CD4-positive, alpha-beta T cell treated with Interleukin-12 subunit alpha and Interleukin-12 subunit beta, for 1 hour (primary cell): ENCODE measurements at places on chromosomes 2 and 18.

- DNase-seq, result no peak
Measured at GRCh38 chr18:23852236-23853045, 162.1 kb upstream of the TTC39C start.

DNA sequence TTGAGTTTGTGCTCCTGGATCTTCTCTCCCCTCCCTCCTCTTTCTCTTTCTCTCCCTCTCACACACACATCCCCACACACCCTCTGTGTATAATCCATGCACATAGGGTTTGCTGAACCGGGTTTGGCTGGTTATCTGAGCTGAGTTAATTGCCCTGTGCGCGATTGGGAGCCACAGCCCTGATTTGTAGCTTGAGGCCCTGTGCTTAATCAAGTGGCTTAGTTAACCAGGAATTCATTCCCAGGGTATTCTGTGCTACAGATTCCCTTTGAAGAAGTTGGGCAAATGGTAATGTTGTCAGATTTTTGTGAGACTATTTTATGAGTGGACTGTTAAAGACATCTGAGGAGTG, 6.2 kb downstream of the PARD3B start:
- DNase-seq, result no peak

DNA sequence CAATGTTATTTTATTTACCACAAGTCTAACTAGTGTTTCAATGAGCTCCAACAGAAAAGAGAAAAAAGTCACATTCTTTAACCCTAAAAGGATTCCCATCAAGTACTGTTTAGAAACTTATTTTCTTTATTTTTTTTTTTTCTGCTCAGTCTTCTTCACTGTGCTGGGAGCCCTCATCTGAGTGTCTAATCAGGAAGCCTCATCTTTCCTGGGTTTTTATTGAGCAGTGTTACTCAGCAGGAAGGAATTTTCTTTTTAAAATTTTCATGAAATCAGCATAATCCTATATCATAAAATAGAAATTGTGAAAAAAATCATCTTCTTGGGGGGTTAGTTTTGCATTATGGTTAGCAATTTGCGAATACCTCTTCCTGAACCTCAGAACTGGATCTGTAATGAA, 453.8 kb downstream of the CDH2 start:
- no peak for DNase-seq

DNA sequence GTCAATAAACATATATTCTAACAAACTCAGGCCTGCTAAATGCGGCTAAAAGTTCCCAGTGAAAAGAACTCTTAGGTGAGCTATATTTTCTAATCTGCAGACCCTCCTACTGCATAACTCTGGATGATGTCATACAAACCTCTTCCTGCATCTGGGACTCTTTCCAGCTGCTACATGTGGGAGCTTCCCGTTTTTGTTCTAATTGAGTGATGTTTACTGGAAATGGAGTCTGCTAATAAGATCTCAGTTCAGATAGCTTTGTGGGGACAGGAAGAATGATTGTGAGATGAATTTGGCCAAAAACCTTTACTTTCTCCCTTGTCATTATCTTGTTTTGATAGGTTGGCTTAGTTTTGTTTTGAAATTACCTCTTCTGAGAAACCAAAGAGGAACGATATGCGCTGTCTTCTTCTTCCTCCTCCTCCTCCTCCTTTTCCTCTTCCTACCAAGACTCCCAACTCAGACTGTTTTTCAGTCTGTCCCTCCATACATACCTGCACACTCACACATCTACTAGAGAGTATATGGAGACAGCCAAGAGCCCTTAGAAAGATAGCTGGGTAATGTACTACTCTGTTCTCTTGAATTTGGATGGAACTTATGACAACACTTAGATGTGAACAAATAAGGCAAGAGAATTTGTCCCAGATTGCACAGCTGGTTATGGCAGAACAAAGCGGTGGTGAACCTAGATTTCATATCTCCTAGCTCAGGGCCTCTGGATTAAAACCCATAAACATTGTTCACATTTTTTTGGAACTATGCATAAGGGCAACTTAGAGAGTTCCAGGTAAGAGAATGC, 39.8 kb upstream of the AAK1 start:
- no peak for DNase-seq

DNA sequence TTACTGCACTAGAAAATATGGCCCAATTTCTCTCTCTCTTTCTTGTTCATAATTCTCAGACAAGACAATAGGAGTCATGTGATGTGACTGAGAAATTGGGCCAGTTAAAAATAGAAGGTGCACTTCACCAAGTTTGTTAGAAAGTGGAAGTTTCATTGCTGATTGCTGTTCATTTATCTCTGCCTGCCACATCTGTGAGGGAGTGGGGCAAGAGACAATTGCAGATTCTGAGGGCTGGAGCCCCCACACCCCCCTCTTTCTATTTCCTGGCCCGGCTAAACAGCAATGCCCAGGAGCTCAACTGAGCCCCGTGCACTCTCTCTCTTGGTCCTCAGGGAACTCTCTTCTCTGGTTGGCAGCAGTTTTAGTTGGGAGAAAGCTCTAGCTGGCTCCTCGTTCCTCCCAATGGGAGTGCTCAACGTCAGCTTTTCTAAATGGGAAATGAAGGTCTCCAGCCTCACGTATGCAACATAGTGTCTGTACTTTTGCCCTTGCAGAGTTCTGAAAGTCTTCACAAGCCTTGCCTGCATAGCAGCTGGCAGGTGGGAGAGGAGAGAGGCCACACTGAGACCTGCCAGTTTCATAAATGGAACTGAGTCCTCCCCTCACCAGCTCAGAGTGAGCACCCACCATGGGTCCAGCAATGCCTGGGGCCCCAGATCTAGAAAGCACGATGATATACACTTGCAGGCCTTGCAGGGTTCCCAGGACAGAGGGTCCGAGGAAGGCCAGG, 115.7 kb downstream of the MYCN start:
- no peak for DNase-seq

DNA sequence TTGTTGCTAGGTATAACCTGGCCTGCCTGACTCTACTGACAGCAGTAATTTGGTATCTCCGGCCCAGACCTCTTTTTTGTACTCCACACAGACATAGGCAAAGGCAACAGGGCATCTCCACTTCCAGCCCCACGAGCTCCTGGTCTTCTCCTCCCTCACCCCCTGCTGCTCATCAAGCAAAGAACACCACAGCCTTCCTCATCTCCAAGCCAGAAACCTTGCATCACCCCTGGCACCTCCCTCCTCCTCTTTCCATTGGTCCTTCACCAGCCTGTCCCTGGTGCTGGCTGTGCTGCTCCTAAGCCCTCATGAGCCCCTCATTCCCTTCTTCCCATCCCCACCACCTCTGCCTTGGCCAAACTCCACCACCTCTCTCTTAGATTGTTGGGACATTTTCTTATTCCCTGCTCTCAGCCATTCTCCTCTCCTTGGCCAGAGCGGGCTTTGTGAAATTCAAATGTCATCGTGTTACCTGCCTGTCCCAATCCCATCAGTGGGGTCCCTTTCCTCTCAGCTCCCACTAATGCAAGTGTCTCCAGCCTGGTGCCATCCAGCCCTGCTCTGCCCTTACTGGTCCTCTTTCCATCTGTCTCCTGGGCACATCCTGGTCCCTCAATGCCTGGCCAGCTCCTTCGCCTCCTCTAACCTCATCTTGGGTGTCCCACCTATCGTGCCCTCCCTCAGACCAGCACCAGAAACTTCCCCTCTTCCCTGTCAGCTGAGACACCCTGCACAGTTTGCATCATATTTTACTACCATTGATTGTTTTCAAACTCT, 77.4 kb downstream of the INHBB start:
- DNase-seq, result no peak

DNA sequence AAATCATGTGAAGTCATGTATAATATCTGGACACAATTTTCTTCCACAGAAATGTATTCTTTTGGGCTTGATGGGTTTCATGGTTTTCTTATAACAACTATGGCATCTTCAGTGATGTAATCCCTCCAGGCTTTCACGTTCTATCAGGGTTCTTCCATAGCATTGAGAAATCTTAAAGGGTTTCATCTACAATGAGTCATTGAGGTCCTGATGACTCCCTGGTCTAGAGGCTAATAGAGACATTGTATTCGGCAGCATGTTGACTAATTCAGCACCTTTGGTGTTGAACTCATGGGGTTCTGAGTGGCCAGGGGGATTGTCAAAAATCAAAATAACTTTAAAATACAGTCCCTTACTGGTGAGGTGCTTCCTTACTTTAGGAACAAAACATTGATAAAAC, 614.0 kb upstream of the CRIM1 start:
- DNase-seq, result no peak

GRCh38 chr18:58452454-58453166, 176.3 kb downstream of the ALPK2 start:
- DNase-seq, result no peak

DNA sequence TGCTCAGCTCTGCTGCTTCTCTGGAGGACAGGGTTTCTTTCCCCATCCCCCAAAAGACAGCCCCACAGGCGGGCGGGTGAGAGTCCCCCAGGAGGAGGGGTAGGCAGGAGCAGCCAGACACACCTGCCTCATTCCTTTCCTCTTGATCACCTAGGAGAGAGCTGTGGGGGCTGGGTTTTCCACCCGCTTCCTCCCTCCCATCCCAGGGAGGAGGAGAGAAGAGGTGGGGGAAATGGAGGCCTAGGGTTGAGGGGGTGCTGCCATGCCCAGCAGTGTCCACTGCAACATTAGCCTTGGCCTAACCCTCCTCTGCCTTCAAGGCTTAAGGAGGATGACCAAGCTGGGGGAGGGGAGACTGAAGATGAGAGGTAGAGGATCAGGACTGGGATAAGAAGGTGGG, 14.7 kb downstream of the WNT10A start:
- DNase-seq, result no peak

GRCh38 chr2:47402555-47402804, 476 bp upstream of the MSH2 start:
- DNase-seq, result no peak

DNA sequence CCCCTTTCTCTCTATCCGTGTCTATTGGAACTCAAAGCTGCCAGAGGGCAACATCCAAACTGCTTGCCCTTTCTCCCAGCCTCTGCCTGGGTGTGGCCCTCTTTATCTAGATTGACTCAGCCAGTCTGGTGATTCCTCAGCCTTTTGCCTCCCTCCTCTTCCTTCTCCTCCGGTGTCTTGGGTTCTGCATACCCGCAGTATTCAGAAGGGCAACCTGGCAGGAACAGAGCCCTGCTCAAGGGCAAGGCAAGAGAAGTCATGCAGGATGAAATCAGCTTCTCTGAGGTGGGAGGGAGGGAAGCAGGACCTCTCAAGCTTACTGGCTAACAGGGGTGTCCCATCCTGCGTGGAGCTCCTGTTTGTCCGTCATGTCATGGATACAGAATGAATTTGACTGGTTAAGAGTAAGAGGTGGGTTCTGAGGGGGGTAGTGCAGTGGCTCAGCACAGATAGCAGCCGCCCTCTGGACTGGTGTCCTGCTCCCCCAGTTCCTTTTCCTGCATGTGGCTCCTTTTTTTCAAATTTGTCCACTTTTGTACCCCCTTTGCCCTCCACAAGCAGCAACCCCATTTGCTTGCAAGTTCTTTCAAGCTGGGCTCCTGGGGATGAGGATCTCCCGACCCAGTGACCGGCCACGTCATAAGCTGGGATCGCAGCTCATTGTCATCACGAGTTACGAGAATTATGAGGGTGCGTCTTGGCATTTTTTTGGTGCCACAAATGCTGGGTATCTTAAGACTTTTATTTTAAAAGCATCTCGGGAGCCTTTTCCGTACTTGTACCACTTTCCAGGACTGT, 154.1 kb downstream of the FHOD3 start:
- no peak for DNase-seq

- no peak for DNase-seq
Measured at GRCh38 chr18:58316396-58317342, 272.6 kb downstream of the NEDD4L start.

GRCh38 chr2:55112229-55113031, 62.2 kb upstream of the RTN4 start:
- no peak for DNase-seq

DNA sequence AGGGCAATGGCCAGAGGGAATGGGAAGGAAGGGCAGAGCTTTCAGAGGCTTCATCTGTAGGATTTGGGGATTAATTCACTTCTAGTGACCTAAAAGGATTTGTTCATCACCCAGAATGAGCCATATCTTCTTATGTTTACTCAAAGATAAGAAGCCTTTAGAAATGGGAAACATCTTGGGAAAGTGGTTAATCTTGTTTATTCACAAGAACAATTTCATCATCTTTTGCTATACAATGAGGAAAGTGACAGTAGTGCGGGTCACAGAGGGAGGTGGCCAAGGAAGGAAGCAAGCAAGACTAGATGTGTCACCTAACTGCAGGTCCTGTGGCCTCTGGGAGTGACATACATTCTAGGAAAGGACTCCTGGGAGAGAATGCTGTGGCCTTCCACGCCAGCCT, 140.4 kb upstream of the ALPP start:
- DNase-seq, result no peak

DNA sequence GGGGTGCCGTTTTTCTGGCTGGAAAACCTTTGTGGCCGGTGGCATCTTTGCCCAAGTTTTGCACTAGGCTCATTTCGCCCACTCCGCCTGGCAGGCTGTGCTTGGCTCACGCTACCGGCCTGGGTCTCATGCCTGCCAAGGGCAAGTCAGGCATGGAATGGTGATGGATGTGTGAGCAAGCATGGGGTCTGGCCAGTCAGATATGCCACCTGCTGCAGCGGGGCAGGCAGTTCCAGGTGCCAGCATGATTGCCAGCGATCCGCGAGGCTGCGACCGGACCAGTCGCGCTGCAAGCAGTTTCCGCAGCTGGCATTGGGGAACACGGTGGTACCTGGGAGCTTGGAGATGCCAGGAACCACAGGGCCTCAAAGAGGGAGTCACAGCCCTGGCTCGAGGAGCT, 40.6 kb downstream of the TAF1B start:
- DNase-seq, result no peak

DNA sequence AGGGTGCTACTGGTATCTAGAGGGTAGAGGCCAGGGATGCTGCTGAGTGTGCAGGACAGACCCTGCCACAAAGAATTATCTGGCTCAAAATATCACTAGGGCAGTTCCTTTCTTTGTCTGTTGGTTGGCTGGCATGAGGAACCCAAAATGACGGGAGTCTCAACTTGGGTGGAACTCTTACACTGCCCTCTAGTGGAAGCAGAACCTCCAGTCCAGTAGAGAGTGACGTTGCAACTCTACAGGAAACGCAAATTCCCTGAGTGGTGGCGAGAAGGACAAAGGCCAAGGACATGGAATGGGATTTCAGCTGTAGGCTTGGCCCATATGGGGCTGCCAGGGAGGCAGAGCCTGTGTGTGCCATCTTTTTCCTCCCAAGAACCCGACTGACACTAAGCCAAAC, 47.1 kb downstream of the COPS8 start:
- DNase-seq, result peak; percentile 7

DNA sequence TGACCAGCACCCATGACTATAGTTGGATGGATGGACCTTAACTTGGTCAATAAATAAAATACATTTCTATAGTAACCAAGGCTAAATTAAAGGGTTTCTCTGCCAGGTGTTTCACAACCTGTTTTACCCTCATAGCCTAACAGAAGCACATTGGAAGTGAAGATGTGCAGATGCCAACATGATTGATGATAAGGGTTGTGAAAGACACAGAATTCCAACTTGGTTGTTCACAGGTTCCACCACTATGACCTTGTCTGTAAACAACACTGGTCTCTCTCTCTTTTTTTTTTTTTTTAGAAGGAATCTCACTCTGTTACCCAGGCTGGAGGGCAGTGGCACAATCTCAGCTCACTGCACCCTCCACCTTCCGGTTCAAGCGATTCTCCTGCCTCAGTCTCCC, 37.5 kb upstream of the PTH2R start:
- no peak for DNase-seq
